ENCODE measurements at places on chromosomes 12 and 14.
A peak's percentile ranks its signal among the peaks of the same experiment; 100 is the strongest.

DNA sequence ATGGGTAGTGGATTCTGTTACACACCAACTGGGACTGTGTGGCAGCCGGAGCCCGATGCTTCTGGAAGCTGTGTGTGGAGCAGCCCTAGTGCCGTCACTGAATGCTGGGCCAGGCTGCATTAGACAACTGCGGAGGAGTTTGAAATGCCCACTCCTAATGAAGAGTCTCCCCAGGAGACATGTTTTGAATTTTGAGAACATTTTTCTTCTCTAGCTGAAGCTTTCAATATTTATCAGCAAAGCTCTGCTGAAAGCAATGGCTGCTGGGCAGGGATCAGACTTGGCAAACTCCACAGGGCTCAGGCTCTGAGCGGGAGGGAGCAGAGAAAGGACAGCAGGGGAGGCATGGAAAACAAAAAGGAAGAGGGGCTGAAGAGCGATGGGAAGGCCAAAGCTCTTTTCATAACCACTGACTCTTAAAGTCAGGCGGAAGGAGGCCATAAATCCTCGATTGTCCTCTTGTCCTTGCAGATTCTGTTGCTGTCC, 189.1 kb downstream of the MON2 start:
- no peak for DNase-seq

GRCh38 chr12:98113548-98113947, 401.8 kb upstream of the TMPO start:
- no peak for DNase-seq

DNA sequence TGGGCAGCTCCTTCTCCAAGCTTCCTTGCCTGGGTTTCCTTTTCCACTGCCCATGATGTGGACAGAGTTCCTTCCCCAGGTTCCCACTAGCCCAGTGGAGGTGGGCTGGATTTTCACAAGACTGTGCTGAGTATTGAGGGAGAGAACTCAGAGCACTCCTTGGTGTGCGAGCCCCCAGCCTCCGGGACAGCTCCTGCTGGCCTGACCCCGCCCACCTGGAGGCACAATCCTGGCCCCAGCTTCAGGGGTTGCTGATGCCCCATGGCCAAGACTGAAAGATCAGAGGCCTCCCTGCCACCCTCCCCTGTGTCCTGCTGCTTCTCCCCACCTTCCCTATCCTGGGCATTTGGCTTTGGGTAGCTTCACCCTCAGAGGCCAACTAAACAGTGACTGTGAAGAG, 7.7 kb downstream of the KCNH3 start:
- no peak for DNase-seq

- no peak for DNase-seq
Observed at GRCh38 chr12:62860020-62860419, 74.9 kb downstream of the PPM1H start.

DNA sequence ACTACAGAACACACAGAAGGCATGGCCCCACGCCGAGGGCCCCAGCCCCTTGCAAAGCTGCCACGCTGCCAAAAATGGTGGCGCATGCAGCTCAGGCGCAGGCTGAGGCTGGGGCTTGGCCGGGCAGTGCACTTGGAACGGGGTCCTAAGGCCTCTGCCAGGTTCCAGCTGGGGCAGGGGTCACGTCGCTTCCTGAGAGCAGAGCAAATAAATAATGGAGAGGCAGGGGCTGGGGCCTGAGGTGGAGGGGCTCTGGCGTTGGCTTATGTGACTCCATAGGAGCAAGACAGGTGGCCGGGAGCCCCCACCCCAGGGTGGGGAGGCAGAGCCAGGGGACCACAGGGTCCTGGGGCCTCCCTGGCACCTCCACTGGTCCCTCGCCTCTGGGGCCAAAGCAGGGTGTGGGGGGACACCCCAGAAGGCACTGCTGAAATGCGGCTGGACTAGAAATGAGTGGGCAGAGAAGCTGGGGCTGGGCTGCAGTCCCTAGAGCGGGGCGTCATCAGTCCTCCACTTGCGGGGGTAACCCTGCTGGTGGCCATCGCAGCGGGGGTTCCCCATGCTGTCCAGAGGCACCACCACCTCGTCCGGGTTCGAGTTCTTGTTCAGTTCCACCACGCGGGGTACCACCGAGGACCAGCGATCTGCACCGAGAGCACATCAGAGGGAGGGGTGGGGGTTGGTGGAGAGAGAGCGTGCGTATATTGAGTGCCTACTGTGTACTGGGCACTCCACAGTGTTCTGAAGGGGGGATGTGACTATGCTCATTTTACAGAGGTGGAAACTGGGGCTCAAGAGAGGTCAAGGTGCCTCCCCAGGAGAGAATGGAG, 49.8 kb downstream of the TRPV4 start:
- DNase-seq = no peak

DNA sequence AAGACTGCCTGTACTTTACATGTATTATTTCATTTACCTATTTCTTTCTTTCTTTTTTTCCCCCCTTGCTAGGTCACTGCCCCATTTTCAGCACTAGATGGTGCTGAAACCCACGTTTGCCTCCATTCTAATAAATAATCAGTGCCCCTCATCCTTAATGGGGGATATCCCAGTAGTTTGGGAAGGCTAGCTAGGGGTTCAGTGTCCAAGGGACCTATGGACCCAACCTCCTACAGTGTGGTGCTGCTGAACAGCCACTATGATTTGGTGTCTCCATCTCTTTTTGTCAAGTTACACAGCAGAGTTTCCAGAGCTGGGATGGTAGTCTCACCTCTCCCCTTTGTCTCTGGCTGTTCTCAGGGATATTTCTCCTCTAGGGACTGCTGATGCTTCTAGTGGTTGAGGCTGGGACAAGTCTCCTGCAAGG, 6.5 kb upstream of the HCFC2 start:
- DNase-seq = peak; percentile 41

DNA sequence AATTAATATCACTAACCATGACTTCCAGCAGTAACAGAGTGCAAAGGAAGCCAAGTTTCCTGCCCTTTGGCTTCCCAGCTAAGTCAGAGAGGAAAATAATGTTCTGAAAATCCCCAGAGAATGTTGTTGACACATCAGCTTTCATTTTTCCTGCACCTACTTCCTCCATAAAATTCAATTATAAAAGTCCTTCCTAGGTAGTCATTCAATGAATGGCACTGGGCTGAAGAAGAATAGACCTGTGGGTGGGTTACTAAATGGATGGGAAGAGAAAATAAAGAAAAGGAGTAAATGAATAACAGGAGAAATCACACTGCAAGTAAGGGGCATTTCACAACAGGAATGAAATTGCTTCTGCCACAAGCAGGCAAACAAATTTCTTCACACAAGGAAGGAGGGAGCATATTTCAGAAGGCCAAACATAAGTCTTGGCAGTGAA, 73.2 kb upstream of the MDM1 start:
- DNase-seq = no peak

- no peak for DNase-seq
Observed at GRCh38 chr12:106254724-106255123, 6.9 kb upstream of the CKAP4 start.

Measured in astrocyte of the spinal cord (primary cell).